ENCODE measurements at places on chromosomes 13 and 19.

DNA sequence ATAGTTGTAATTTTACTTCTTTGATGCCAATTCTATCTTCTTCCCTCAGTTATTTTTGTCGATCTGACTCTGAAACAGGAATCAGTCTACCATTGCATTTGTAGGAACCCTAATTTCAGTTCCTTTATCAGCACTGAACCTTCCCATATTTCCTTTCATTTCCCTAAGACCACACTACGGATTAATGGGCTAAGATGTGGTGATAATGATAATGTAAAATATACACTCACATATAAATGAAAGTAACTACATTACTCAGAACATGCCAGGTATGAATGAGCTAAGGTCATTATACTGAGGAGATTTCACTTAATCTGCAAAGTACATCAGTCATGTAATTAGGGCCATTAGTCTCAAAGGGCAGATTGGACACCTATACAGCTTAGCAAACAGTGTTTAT, 60.2 kb upstream of the RFC3 start:
- no peak for DNase-seq

DNA sequence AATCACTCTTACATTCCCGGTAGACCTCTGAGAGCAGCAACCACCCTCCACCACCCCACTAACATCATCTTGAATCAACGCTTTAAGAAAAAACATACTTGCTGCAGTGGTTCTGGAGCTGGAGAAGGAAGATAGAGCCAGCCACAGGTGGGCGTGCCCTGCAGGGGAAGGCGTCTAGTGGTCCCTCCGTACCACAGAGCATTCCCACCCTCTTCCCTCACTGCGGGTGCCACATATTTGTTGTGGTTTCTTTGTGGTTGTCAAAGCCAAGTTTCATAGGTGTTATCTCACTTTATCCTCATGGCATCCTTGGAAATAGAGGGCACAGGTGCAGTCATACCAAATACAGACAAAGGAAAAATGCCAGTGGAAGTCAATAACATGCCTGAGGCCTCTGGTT, 22.2 kb downstream of the COL4A2 start:
- no peak for DNase-seq

DNA sequence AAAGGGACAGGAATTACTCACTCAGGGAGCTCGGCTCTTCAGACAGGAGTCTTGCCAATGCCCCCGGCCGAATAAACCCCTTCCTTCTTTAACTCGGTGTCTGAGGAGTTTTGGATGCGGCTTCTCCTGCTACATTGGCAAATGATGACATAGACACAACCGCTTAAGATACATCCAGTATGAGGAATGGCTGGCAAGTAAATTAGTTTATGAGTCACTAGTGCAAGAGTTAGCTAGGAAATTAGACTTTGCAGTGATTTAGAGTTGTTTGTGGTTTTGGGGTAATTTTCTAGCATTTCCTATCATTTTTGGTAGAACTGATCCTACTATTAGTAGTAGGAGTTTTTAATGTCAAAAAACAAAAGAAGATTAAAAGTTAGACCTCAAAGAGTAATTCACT, 166.2 kb downstream of the SLITRK1 start:
- no peak for DNase-seq

- DNase-seq, result no peak
These were observed 5.3 kb downstream of the FGF21 start for GRCh38 chr19:48760504-48761205.

DNA sequence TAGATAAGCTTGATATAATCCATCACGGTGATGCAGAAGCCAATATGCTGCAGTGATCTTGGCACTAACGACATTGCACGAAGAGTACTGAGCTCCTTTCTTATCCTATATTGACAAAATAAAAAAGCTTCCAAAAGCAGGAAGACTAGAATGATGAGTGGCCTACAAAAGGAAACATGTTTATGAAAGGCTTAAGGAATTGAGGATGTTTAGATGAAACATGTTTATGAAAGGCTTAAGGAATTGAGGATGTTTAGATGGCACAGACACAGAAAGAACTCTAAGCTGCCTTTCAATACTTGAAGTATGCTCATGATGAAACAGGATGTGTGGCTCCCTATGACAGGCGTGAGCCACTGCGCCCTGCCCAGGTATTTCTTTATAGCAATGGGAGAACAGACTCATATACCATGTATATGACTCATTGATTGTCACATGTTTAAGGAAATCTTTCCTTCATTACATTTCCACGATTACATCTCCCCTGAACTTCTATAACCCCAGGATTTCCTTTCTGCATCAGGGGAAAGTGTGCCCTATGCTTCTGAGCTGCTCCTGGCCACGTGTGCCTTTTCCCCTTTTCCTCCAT, 690.8 kb upstream of the ARGLU1 start:
- no peak for DNase-seq
